ENCODE measurements at places on chromosomes 16 and 17.

DNA sequence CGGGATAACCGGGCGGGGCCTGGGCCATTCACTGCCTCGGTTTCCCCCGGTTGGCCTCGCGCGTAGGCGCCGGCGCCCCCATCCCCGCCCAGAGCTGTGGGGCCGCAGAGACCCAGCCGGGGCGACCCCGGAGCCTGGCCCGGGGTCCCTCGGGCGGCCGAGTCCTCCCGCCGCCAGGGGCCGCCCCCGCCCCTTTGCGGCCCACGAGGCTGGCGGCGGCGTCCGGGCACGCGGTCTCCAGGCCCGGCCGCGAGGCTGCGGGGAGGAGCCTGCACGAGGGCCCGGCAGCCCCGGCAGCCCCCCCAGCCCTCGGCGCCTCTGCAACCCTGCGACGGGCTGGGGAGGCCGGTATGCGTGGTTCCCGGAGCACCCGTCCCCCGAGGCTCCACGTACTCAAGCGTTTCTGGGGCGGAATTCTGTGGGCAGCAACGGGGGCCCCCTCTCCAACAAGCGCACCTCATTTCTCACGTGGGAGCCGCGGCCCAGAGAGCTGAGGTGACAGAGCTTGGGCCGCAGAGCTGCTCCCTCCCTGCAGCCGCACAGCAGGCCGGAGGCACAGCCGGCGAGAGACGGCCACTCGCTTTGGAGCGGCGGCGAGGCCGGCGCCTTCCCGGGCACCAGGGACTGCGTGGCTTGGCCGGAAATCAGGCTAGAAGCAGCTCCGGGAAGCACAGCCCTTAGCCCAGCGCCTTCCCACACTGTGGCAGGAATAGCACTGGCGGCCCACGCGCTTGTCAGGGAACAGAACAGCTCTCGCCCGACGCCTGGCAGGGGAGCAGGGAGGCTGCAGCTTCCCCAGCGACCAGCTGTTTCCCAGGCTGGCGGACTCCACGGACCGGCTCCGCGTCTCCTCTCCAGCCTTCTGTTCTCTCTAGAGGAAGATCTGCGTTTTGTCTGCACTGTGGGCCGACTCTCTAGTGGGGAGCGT is 867 bp upstream of the LIMD2 start:
- no peak for DNase-seq

GRCh38 chr17:37662353-37662752 is 19.1 kb upstream of the DDX52 start:
- DNase-seq: no peak

DNA sequence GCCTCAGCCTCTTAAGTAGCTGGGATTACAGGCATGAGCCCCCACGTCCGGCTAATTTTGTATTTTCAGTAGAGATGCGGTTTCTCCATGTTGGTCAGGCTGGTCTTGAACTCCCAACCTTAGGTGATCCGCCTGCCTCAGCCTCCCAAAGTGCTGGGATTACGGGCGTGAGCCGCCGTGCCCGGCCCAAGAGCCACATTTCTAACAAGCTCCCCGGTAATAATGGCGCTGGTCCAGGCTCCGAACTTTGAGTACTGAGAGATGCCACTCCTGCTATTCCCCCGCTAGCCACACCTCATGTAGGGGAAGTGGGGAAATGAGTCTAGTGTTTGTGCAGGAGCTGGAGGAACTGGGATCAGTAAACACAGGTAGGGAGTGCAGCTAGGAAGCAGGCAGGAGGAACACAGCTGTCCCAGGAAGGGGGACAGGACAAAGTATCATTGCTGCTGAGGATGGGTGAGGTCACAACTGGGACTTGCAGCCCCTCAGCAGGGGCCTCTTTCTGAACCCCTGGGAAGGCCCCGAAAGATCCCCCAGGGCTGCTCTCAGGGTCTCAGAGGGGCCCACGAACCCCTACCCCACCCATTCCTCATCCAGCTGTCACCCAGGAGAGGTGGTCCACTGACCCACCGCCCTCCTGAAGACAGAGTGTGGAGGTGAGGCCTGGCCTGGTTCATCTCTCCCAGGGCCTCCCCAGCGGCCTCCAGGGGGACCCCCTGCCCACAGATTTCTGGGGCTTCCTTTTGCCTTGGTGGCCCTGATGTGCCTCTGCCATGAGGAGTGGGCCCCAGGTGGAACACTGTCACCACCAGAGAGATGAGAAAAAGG is 3.7 kb upstream of the KREMEN2 start:
- DNase-seq: no peak

GRCh38 chr17:58082341-58082869 is 814 bp upstream of the DYNLL2 start:
- DNase-seq: no peak

DNA sequence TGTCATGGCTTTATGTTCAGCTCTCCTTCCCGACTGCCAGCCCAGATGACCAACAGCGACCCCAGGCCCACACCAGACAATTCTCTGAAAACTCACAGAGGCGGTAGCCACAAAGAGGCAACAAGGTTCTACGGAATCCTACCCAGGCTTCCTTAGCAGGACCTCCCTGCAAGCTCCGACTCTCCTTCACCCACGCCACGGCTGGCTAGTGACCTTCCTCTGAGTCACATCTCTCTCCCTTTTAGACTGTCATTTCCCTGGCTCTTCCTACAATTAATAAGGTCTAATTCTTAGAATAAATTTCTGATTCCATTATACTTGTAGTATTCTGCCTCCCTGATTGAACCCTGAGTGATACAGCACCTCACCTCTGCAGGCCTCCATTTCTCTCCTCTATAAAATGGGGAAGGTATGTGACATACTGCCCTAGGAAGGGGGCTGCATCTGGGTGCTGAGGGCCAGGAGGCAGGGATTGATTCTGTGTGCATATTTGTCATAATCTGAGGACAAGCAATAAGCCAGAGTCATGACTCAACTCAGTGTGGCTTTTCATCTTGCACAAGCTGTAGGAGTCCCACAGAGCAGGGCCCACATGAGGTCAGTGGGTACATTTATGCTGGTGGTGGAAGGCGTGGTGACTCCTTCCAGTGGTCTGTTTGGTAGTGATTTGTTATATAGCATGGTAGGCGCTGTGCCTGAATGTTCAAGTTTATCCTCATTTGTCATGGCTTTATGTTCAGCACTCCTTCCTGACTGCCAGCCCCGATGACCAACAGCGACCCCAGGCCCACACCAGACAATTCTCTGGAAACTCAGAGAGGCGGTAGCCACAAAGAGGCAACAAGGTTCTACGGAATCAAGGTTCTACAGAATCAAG is 46.2 kb downstream of the SMPD3 start:
- peak; percentile 42 for DNase-seq

DNA sequence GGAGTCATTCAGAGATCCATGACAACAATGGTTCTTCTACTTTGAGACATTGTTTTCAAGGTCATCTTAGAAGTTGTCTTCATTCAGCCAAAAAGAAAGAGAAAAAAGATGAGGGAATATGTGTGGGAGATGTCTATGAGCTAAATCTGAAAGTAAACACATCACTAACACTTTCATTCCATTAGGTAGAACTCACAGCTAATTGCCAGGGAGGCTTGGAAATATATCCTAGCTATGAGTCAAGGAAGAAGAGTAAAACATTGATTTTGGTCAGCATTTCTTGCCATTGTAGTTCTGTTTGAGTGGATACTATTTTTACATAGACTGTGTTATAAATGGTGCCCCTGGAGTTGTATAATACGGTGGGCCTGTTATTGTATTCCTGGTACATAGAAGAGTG is 316.4 kb upstream of the MYOCD start:
- no peak for DNase-seq

GRCh38 chr16:78729687-78730086 is 630.2 kb downstream of the WWOX start:
- no peak for DNase-seq

- DNase-seq: no peak
Observed at GRCh38 chr16:85425074-85425662, 188.0 kb upstream of the GSE1 start.

DNA sequence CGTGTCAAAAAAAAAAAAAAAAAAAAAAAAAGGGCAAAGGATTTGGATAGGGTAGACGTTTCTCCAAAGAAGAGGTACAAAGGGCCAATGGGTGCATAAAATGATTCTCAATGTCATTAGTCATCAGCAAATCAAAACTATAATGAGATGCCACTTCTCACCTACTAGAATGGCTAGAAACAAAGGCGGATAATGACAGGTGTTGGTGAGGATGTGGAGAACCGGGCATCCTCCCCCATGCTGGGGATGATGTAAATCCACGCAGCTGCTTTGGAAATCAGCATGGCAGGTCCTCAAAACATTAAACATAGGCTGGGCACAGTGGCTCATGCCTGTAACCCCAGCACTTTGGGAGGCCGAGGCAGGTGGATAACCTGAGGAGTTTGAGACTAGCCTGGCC is 9.4 kb downstream of the ITGAX start:
- DNase-seq: no peak

- no peak for DNase-seq
Observed at GRCh38 chr16:81518439-81518757, 73.8 kb downstream of the CMIP start.

- peak; percentile 75 for DNase-seq
Observed at GRCh38 chr17:78557598-78558039, 19.6 kb downstream of the DNAH17 start.

DNA sequence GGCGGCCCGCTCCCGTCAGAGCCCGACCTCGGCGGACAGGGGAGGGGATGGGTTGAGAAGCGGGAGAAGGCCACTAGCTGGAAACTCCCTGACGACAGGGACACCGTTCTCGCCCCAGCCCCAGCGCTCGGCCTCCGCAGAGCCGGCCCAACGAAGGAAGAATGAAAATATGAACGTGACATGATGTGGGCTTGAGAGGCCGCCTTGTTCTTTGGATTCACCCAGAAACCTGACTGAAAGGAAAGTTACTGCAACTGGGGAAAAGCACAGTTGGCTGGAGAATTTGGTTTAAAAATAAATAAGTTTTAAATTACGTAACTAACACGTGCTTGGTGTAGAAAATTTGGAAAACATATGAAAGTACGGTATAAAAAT is 21.1 kb downstream of the NPTX1 start:
- DNase-seq: no peak

- DNase-seq: no peak
Observed at GRCh38 chr17:3527468-3527867, 30.1 kb downstream of the TRPV3 start.

- peak; percentile 66 for DNase-seq
Observed at GRCh38 chr16:28264656-28265055, 27.7 kb upstream of the SBK1 start.

DNA sequence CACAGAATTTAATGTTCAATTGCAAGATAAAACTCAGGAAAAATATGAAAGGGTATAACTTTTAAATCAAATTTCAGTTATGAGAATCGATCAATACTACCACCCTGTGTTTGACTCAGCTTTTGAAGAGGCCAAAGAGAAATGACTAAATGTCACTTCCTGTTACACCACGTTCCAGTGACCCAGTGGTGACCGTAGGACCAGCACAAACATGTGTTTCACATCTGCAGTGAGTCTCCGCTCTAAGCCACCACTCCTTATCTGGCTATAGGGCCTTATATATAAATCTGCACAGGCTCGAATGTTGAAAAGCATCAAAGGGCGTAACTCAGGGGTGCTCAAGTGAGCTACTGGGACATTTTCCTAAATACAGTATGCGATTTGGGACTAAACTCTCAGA is 36.1 kb downstream of the CYB5D2 start:
- DNase-seq: no peak

- peak; percentile 87 for DNase-seq
Observed at GRCh38 chr16:25257956-25258860, 563 bp upstream of the ZKSCAN2 start.

DNA sequence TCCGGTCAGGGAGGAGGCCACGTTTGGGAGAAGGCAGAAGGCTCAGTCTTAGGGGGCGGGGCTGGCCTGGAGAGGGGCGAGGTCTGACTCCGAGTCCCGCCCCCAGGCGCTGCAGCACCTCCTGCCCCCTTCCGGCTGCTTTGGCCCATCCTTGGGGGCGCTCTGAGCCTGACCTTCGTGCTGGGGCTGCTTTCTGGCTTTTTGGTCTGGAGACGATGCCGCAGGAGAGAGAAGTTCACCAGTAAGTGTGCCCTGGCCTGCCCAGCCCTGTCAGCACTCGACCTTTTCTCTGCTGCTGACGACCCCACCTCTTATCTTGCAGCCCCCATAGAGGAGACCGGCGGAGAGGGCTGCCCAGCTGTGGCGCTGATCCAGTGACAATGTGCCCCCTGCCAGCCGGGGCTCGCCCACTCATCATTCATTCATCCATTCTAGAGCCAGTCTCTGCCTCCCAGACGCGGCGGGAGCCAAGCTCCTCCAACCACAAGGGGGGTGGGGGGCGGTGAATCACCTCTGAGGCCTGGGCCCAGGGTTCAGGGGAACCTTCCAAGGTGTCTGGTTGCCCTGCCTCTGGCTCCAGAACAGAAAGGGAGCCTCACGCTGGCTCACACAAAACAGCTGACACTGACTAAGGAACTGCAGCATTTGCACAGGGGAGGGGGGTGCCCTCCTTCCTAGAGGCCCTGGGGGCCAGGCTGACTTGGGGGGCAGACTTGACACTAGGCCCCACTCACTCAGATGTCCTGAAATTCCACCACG is 1.5 kb downstream of the TNFRSF12A start:
- peak; percentile 97 for DNase-seq

- DNase-seq: peak; percentile 56
Observed at GRCh38 chr17:53628011-53628410, 194.7 kb upstream of the KIF2B start.

Measured in epithelial cell of esophagus (primary cell).